ENCODE measurements at places on chromosomes 13 and 19.

DNA sequence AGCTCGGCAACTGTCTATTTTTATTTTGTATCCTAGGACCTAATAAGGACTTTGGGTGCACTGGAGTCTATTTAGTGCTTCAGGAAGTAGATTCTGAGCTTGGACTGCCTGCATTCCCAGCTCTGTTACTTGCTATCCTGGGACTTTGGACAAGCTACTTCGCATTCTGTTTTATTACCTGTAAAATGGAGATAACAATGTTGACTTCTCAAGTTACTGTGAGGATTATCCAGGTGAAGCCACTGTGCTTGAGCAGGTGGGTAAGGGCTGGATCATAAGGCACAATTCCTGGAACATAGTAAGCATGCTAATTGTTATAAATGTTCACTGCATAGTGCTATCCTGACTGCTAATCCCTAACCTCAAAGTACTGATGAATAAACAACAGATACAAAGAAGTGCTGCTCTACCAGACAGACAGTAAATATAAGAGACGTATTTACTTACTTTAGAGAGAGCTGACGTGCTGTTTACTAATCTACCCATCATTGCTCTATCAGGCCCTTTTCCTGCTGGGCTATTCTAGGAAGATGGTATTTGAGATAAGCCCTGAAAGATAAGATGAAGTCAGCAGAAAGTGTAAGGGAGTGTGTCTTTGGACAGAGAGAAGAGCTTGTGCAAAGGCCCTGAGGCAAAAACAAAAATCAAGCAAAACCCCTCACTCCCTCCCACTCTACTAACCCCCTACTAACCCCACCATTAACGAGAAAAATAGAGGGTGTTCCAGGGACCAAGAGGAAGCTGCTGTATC lies 50.8 kb upstream of the FLT1 start:
- DNase-seq, result no peak

- DNase-seq, result peak; percentile 86
Measured at GRCh38 chr19:17855280-17856152, 4.2 kb upstream of the RPL18A start.

DNA sequence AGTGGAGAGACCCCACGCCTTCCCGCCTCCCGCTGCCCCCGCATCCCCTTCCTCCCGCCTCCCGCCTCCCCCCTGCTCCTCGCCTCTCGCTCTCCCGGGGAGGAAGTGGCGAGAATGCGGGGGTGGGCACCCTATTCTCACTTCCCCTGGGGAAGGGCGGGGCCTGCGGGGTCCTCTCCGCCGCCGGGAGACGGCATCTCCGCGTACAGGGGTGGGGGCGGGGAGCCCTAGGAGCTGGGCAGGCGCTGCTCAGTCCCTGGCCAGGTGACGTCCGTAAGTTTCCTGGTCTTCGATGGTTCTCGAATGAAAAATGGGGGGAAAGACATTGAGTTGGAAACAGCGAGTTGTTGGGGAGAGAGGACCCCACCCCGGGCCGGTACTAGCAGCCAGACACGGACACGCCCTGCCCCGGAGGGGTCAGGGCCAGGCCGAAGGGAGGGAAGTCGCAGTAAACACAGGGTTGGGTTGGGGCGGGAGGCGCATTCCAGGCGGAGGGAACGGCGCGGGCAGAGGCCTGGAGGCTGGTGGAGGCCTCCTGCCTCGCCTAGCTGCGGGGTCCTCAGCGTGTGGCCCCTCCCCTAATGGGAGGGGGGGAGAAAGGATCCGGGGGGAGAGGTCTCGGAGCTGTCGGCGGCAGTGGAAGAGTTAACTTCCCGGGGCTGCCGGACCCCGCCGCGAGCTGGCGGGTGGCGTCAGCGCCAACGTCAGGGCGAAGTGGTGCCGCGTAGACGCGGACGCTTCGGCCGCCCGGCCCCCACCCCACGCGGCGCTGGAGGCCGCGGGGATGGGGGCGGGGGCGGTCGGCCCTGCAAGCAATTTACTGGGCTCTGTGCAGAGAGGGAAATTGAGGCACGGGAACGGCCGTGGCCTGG lies 10.4 kb upstream of the JUND start:
- peak; percentile 91 for DNase-seq

DNA sequence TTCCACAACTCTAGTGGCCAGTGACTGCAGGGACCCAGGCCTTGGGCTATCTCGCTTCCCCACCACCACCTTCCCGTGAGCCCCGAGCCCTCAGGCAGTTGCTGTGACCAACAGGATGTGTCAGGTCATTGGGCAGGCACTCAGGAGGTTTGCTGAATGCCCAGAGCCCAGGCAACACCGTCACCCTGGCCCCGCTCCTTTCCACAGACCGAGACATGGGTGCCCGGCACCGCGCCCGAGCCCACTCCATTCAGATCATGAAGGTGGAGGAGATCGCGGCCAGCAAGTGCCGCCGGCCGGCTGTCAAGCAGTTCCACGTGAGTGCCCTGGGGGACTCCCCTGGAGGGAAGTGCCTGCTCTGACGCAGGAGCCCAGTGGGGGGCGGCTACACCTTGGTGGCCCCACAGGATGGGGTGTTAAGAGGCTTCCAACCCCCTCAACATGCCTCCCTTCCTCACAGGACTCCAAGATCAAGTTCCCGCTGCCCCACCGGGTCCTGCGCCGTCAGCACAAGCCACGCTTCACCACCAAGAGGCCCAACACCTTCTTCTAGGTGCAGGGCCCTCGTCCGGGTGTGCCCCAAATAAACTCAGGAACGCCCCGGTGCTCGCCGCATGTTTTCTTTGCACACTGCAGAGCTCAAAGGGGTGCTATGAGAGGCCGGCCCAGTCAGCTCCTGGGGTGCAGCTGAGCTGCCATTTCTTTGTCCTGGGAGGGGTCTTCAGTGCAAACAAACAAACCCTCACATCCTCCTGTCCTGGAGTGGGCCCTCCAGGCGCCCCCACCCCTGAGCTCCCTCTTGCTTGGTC lies 3.2 kb downstream of the RPL18A start:
- no peak for DNase-seq

DNA sequence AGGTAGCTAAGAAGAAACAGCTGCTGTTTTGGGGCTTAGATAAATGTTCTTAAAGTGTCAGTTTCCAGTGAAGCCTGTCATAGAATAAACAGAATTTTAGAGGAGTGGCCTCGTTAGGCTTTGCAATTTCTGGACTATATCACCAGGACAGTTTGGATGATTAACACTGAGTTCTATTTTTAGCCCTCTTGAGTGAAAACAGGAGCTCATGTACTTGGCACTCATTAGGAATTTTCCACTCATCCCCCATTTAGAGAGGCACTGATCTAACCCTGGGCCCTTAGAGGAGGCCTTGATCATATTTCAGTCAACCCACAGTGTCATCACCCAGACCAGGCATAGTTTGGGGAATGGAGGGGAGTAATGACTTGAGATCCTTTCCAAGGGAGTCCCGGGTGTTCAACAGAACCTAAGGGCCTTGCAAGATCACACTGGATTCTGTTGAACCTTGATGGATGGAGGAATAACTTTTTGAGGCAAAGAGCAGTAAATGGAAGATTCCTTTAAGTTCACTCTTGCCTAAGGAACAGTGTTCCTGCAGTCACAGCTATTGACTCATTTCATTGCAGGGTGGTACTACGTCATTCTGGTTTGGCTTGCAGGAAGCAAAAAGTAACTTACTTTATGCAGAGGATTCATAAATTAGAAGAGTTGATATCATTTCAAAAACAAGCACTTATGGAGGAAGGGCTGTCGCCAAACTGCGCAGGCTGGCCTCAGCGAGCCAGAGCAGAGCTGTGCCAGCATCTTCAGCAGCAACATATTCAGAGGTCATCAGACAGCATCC lies 160.2 kb downstream of the SLC7A1 start:
- DNase-seq, result no peak

GRCh38 chr13:30121666-30122065 lies 185.7 kb downstream of the KATNAL1 start:
- no peak for DNase-seq

DNA sequence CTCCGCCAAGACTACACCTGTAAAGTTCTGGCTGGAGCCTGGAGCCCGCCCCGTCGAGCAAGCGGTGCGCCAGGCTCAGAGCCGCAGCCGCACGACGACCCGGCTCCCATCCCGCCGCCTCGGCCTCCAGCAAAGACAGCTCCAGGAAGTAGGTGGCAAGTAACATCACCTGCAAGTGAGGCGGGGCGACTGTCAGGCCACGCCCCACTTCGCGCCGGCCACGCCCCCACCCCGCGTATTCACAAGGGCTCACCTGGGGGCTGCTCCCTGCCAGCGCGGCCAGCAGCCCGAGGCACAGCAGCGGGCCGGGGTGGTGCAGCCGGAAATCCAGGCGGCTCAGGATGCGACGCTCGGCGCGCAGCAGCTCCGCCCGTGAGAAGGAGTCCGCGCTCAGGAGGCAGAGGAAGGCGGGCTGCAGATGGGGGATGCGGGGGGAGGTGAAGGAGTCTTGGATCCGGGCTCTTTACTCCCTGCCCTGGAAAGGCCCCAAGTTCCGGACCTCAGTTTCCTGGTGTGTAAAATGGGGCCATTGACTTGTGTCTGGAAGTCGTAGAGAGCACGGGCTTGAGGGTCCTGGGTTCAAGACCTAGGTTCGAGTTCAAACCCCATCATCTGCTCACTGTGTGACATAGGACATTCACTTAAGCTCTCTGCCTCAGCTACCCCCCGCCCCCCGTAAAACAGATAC lies 3.2 kb downstream of the CCNP start:
- no peak for DNase-seq

GRCh38 chr19:58575183-58576041 lies 2.3 kb upstream of the MZF1 start:
- peak; percentile 87 for DNase-seq

DNA sequence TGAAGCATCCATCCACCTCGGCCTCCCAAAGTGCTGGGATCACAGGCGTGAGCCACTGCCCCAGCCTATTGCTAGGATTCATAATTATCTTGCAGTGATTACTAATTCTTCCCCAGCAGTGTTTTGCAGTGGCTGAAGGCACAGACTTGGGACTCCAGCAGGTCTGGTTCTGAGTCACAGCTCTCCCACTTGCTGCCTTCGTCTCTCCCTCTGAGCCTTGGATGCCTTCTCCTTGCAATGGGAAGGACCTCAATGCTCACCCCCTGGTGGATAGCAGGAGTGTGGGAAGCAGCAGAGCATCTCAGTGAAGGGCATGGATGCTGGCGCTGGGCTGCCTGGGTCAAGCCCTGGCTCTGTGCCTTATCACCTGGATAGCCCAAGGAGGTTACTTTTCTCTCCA lies 37.6 kb upstream of the SHKBP1 start:
- no peak for DNase-seq

DNA sequence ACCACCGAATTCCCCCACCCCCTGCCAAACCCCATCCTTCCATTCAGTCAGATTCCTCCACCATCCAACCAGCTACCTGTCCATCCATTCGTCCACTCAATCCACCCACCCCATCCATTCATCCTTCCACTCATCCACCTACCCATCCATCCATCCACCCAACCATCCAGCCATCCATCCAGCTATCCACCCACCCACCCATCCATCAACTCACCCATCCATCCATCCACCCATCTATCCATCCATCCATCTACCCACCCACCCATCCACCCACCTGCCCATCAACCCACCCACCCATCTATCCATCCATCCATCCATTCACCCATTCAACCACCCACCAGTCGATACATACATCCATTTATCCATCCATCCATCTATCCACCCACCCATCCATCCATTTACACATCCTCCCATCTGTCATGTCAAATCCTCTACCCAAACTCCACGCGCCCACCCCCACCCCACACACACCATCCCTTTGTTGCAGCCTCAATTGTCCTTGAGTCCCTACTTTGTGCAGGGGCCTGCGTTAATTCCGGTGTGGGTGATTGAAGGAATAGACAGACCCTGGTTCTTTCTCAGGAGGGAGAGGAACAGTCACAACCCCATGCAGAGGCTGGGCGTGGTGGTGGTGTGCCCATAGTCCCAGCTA lies 5.3 kb upstream of the SLC5A5 start:
- DNase-seq, result no peak

DNA sequence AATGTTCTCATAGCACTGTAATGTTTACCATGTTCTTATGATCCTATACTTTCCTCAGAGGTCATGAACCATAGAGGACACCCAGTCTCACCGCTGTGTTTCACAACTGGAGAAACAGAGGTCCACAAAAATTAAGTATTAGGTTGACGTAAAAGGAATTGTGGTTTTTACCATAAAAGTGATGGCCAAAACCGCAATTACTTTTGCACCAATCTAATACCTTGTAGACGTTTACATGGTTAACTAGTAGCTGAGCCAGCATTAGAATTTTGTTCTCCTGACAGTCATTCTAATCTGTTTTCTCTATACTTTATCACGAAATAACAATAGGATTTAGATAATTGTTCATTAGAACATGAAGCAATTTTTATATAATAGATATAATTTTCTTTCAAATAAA lies 763.4 kb upstream of the ARGLU1 start:
- DNase-seq, result no peak

DNA sequence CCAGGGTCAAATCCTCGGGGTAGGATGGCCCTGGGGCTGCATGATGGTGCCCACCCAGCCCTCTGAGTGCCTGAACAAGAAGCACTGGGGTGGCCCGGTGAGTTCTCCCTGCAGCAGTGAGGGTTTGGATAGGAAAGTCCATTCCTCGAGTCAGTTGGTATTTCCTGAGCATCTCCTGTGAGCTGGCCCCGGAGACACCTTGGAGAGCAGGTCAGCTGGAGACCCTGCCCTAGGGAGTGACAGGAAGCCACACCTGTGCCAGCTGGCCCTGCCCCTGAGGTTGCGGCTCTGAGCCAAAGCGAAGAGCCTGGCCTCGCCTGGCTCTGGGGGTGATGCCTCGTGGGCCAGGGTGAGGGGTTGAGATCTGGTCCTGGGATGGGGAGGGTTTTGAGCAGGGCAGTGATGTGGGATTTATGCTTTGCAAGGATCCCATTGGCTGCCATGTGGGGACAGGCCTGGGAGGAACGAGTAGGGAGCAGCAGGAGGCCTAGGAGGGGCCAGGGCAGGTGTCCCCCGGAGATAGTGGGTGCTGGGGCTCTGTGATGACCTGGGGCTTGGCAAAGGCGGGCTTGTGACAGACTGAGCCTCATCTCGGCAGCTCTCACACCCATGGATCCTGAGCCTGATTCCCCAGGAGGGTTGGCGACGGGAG lies 16.0 kb downstream of the CRTC1 start:
- no peak for DNase-seq

DNA sequence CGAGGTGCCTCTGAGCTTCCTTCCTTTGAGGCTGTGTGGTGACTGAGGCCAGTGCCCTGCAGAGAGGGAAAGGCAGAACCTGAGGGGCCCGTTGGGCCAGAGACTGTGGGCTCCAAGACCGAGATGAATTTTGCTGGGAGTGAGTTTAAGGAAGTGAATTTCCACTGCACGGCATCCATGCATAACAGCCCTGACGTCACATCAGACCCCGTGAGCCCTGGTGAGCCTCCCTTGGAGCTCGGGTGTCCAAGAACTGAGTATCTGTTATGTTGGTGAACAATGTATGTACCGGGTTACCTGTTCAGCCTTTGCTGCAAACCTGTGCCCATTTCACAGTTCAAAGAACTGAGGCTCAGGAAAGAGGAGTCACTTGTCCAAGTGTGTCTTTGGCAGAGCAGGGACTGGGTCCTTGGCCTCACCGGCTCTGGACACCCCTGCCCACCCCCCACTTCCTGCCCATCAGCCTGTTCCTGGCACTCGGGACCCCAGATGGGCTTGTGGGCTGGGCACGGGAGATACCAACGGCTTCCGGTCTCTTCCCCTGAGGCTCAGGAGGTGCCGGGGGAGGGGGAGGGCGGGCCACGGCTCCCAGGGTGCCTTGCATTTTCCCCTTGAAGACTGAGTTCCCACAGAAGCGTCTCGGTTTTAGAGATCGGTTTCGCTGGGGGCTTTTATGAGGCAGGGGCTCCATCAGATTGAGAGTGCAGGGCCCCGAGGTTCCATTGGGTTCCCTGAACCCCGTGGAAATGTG lies 33.7 kb downstream of the NFILZ start:
- DNase-seq, result no peak

GRCh38 chr13:88246239-88246638 lies 575.1 kb downstream of the SLITRK5 start:
- no peak for DNase-seq

GRCh38 chr13:26977541-26977940 lies 194.1 kb downstream of the USP12 start:
- no peak for DNase-seq
